GM10248 (cell line): ENCODE measurements at places on chromosomes 5 and 9.

DNA sequence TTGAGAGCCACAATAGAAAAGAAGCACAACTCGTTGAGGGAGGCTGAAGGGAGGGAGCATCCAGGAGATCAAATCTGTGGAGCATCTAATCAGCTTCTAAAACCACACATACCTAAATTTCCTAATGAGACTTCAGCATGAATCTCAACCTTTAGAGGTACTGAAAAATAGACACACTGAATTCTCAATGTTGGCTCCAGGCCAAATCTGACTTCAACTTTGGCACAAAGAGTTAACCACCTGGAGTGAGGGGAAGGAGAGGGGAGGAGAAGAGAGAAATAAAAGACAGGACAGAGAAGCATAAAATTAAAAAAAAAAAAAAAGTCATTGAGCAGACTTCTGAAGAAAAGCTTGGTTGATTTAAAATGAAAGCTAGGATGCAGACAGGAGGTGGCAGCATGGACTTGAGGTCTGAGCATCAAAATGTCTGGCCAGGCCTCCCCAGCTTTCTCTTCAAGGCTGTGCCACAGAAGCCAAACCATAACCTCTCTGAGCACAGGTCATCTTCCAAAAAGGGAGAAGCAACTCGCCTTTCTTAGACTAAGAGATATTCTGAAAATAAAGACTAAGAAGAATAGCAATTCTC is 205.6 kb downstream of the DENND1A start:
- DNase-seq: no peak

GRCh38 chr9:130421802-130422276 is 22.9 kb upstream of the ASS1 start:
- DNase-seq: no peak

DNA sequence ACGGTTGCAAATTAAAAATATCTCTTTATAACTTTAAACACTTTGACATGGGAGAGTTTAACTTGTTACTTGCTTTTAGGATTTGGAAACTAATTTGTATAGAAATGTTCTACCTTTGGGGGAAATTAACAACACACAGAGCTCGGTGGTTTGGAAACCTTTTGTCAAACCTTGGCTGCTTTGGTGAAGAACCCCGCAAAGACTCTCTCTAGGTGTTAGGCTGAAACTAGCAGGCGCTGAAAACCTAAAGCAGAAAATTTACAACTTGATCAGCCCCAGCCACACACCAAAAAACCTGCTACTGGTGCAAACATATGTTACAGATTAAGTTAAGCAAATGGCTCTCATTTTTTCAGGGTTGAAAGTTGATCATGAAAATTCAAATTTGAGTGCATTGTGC is 25.8 kb downstream of the NR2F1 start:
- DNase-seq: no peak

- no peak for DNase-seq
Measured at GRCh38 chr5:106393276-106393675, 1277.5 kb downstream of the EFNA5 start.

GRCh38 chr5:136453986-136454758 is 88.8 kb upstream of the TRPC7 start:
- DNase-seq: no peak

DNA sequence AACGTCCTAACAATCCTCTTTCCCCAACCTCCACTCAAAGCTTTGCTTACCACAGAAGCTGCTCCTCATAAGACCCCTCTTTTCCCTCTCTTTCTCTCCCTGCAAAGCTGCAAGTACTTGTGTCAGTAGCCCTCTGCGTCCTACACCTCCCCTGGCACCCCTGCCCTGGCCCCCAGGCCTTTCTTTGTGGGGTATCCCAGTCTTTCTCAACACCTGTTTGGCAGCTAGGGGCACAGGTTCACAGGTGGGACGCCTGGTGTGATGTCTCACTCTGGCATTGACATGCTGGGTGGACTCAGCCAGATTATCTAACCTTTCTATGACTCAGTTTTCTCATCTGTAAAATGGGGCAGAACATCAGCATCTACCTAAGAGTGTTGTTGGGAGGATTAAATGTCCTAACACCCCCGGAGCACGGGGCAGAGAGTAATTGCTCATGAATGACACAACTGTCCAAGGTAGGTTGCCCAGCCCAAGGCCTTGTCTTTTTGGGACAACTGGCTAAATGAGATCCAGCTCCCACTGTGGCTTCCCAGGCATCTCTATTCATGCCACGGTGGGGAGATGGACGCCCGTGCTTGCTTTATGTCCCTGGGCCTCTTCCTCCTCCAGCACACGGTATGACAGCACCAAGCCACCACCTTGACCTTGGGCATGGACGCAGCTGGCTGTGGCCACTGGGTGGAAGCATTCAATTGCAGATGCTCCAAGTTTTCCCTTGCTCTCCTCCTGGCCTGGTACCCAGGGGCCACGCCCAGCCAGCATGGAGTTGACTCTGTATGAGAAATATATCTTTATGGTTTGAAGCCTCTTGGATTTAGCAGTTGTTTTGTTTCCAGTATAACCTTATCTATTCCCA is 190.4 kb downstream of the RGS3 start:
- no peak for DNase-seq

DNA sequence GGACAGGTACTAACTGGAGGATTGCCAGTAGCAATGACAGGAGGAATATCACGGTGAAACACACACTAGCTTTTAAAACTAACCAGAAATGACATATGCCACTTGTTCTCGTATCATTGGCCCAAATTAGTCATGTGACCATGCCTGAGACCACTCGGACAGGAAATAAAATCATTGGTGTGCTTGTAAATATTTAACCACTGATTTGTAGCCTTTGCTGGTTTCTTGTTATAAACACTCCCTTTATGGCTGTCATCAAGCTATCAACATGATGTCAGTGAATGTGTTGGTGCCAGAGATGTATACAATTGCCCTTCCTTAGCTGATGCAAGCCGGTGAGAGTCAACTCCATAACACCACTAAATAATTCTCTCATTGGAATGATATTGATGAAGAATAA is 123.7 kb upstream of the ANKH start:
- DNase-seq: no peak

DNA sequence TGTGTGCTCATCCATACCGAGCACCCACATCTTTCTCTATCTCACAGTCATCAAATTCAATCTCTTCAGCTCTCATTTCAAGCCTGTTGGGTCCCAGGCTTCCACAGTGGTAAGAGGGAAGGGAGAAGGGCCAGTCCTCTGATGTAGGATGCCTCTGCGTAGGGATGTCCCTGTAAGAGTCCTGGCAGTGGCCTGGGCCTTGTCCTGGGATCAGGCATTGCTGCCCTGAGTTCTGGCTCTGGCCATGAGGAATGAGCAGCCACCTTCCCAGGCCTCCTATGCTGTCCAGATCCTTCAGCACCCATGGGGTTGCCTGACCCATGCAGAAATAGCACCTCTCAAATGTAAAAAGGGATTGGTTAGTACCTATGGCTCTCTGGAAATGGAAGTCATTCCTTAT is 121.2 kb downstream of the EFNA5 start:
- DNase-seq: no peak

DNA sequence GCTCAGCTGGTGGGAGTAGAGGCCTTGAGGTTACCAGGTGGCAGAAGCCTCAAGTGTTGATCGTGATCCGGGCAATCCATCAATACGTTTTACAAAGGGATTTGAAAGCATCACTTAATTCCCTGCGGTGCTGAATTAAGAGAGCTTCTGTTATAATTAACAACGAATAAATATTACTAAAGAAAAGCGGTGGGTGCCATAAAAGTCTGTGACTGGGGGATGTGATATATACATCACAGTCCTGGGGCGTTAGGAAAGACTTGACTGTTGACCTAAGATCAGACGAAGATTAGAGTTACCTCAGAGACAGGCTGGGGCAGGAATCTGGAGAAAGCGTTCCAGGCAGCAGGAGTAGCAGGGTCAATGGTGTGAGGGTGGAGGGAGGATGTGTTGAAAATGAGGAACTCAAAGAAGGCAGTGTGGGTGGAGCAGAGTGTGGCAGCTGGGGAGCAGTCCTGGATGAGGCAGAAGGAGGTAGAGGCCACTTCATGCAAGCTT is 6.7 kb upstream of the C5orf63 start:
- DNase-seq: no peak

DNA sequence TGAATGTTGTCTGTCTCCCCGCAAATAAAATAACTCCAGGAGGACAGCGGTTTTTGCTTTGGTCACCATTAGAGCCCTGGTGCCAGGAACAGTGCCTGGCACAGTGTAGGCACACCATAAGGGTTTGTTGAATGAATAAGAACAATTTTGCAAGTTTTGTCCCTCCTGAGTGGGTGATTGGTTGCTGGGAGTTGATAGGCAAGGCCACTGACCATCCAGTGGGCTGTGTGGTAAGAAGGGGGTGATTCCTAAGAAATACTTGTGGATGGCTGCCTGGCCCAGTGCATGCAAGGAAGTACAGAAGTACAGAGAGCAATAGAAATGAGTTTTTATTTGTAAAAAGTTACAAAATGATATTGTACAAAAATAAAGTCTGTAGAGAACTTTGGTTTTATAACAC is 27.5 kb downstream of the GDNF start:
- DNase-seq: no peak

- no peak for DNase-seq
Measured at GRCh38 chr5:39341896-39342295, 22.4 kb downstream of the C9 start.

GRCh38 chr5:138275379-138275782 is 960 bp upstream of the GFRA3 start:
- DNase-seq: no peak

- DNase-seq: no peak
Measured at GRCh38 chr5:132001647-132002561, 9.6 kb downstream of the ACSL6 start.

DNA sequence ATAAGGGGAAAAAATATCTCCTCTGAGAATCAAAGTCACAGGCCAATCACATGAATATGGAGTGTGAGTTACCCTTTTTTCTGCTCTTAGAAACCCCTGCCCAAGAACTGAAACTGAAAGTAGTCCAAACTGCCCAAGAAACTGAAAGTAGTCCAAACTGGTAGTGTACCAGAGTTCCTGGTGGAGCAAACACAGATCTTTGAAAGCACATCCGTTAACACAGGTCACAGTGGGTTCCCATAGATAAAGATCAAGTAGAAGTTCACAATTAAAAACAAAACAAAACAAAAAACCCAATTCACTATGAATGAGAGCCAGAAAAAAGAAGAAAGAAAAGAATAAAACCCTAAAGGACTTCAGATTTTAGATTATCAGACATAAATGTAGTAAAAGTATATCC is 332.4 kb upstream of the EFNA5 start:
- DNase-seq: peak; percentile 45

- DNase-seq: no peak
Measured at GRCh38 chr5:163696579-163696887, 191.1 kb downstream of the MAT2B start.

DNA sequence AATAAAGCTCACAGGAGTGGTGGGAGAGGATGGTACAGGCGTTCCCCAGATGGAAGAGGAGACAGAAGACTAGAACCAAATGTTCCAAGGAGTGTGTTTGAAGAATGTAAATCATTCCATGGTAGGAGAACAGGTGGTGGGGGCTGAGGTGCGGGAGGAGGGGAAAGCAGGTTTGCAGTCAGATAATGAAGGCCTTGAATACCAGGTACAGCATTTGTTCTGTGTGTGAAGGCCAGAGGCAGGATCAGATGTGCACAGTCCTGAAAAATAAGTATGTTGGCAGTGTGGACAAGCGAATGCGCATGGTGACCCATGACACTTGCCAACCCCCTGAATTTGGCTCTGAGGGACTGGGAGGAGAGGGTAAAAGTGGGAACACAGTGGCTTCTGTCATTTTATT is 59.9 kb upstream of the ALDH1B1 start:
- DNase-seq: no peak

DNA sequence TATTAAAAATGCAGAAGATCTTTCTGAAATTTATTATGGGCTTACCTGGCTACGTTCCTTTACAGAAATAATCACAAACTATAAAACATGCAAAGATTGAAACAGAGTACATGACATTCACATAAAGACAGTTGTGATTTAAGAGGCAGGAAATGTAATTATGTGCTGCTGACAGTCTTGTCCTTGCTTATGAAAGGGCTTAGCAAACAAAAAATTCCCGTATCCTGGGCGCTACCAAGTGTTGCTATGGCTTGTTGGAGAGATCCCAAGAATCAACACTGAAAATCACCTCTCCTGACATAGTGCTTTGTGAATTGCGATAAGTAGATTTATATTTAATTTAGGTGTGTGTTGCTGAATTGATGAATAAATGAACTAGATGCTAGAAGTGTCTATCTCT is 352.5 kb upstream of the C9orf72 start:
- no peak for DNase-seq

- DNase-seq: no peak
Measured at GRCh38 chr9:22580788-22581187, 134.2 kb downstream of the DMRTA1 start.

DNA sequence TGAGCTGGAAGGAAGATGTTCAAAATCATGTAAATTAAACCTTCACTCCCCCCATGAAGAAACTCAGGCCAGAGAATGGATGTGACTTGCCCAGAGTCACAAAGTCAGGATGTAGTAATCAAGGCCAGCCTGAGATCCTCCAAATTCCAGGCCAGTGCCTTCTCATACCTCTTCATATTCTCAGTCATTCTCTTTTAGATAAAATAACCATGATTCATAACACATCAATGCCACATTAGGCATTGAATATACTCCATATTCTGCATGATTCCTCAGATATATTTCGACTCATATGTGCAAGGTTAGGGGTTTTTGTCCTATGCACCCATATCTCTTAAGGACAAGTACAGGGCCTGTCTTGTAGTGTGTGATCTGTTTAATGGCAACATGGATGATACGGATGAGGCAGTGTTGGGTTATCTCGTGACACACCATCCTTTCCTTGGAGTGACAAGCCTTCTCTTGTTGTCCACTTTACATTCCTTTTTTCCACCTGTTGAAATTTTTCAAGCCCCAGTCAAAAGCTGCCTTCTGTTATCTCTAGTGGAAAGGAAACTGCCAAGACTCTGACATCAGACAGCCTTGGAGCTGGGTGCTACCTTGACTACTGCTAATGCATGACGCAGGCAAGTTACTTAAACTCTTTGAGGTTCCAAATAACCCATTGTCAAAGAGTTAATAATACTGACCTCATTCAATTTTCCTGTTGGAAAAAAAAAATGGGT is 227.5 kb upstream of the NR4A3 start:
- DNase-seq: no peak

DNA sequence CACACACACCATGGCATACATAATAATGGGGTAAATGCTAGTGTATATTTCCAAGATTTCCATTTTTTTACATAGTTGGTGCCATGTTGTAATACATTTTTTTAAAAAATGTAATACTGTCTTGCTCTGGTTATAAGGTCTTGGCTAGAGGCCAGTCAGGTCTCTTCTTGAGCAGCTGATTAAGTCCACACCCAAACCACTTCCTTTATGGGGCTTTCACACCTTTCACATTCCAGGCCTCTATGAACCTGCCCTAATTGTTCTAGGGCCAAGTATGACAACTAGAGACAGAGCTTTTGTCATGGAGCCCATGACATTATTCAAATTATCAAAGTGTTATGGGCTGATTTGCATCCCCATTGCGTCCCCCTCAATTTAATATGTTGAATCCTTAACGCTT is 495.6 kb upstream of the CTNND2 start:
- DNase-seq: no peak

- DNase-seq: no peak
Measured at GRCh38 chr9:137665697-137666512, 47.1 kb downstream of the EHMT1 start.

- peak; percentile 45 for DNase-seq
Measured at GRCh38 chr5:76582230-76583162, 40.7 kb downstream of the F2RL2 start.

GRCh38 chr5:114223866-114224265 is 138.0 kb upstream of the KCNN2 start:
- DNase-seq: no peak

- DNase-seq: no peak
Measured at GRCh38 chr9:131180454-131180853, 55.1 kb downstream of the NUP214 start.

- peak; percentile 81 for DNase-seq
Measured at GRCh38 chr5:139746691-139747582, 48.7 kb upstream of the PSD2 start.
